Activated CD4-positive, alpha-beta T cell treated with anti-CD3 and anti-CD28 coated beads, Interleukin-2, amount 50 U/mL, for 4 hours (primary cell): ENCODE measurements at places on chromosomes 6 and 20.

DNA sequence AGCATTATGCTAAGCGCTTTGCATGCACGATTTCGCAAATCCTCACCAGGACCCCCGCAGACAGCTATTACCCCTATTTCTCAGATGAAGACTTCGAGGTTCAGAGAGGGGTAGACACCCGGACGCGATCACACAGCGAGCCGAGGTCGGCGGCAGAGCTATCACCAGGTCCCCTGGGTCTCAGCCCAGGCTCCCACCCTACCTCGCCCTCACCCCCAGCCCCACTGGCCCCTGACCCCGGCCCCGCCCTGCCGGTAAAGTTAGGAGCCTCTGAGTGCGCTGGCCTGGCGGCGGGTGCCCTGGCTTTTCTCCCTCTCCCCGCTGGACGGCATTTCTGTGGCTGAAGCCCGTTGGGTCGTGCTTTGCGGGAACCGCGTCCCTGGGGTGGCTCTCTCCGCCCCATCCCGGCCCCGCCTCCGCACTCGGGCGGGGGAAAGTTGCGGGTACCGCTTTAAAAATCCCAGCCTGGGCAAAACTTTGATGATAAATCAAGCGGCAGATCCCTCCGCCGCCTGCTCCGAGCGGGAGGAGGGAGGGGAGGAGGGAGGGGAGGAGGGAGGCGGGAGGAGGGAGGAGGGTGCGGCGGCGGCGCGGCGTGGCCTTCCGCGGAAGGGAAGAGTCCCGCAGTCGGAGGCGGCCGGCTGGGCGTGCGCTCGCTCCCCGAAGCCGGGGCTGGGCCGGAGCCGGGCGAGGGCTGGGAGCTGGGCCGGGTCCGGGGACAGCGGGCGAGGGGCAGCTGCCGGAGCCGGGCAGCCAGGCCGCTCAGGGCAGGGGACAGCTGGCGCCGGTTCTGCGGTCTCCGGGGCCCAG, at the start of gene VSTM2L:
TSS of gene VSTM2L (plus strand) at position 624 of the 810 bp plus-strand sequence. CDS start 224 bp downstream, outside the sequence.
- no peak for DNase-seq

GRCh38 chr6:103925317-103925716, 934.4 kb downstream of the HACE1 start:
- no peak for DNase-seq

DNA sequence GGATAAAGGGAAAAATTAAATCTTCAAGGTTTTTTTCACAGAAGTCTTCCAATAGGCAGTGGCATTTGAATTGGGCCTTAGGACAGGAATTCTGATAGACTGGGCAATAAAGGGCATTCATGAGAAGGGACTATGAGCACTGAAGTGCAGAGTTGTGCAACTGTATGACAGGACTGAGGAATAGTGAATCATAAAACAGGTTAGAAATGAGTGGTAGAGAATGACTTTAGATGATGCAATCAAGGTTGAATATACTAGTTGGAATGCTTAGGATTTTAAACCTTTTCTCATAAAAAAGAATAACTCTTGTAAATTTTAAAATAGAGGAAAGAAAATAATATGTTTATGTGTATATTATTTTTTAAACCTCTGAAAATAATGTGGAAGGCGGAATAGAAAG, 944.7 kb downstream of the PHF3 start:
- DNase-seq, result no peak

GRCh38 chr6:5365436-5366195, 104.3 kb downstream of the FARS2 start:
- no peak for DNase-seq

GRCh38 chr6:164579035-164579434, 730.4 kb downstream of the C6orf118 start:
- DNase-seq, result no peak

GRCh38 chr20:10137533-10137932, 81.1 kb upstream of the SNAP25 start:
- no peak for DNase-seq

GRCh38 chr6:14277405-14277930, 159.9 kb downstream of the CD83 start:
- no peak for DNase-seq

GRCh38 chr6:170162775-170163404, 128.0 kb downstream of the DLL1 start:
- DNase-seq, result no peak

GRCh38 chr6:38671885-38672467, 31.0 kb downstream of the GLO1 start:
- no peak for DNase-seq

GRCh38 chr20:24321973-24322372, 147.5 kb upstream of the SYNDIG1 start:
- DNase-seq, result no peak

GRCh38 chr20:56565511-56565910, 32.5 kb downstream of the FAM209B start:
- no peak for DNase-seq

DNA sequence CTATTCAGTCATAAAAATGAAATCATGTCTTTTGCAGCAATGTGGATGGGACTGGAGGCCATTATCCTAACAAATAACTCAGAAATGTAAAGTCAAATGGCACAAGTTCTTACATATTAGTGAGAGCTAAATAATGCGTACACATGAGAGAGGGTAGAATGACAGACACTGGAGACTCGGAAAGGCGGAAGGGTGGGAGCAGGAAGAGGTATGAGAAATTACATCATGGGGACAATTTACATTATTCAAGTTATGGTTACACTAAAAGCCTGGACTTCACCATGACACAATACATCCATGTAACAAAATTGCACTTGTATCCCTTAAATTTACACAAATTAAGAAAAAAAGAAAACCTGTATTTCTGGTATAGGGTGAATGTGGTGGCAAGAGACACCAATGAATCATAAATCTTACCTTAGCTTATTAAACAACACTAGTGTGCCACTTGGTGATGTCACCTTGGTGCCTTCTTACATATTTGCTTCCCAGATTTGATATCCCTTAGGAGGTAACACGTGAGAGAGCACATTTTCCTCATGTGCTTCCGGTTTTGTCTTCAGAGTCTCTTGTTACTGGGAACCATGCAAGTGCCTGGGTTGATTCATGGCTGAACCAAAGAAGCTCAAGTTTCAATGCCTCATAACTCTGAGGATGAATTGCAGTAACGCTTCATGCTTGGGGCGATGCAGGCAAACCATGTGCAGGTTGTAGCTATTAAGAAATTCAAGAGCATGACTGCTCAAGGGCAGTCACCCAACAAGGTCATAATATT, 84.6 kb downstream of the DCDC2 start:
- DNase-seq, result no peak

GRCh38 chr20:60246751-60247150, 288.5 kb downstream of the CDH26 start:
- DNase-seq, result no peak

DNA sequence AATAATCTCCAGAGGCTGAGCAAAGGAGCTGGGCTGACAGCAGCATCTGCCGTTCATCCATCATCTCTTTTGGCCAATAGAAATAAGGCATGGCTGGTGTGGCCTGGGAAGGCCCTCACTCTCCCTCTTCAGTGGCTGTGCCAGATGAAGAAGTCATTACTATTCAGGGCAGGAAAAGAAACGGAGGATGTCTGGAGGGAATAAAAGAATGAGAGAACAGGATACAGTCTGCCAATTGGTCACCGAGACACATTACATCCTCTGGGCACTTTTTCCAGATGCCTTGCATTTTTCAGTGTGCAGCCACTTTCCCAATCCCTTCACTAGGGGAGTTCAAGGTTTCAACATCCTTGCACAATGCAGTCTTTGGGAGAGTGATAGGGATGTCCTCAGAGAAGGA, 32.2 kb upstream of the VGLL2 start:
- no peak for DNase-seq

DNA sequence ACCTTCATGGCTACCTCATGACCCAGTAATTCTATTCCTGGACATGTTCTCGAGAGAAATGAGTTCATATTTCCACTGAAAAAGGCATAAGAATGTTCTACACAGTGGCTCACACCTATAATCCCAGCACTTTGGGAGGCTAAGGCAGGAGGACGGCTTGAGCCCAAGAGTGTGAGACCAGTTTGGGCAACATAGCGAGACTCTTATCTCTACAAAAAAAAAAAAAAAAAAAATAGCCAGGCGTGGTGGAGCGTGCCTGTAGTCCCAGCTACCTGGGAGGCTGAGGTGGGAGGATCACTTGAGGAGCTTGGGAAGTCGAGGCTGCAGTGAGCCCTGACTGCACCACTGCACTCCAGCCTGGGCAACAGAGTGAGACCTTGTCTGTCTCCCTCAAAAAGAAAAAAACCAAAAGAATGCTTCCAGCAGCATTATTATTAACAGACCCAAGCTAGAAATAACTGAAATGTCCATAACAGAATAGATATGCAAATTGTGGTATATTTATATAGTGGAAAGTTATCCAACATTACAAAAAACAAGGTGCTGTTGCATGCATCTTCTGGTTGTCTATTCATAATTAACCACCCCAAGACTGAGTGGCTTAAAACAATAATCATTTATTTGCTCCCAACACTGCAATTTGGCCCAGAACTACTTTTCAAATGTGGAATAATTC, 9.4 kb upstream of the RAB44 start:
- DNase-seq, result no peak

DNA sequence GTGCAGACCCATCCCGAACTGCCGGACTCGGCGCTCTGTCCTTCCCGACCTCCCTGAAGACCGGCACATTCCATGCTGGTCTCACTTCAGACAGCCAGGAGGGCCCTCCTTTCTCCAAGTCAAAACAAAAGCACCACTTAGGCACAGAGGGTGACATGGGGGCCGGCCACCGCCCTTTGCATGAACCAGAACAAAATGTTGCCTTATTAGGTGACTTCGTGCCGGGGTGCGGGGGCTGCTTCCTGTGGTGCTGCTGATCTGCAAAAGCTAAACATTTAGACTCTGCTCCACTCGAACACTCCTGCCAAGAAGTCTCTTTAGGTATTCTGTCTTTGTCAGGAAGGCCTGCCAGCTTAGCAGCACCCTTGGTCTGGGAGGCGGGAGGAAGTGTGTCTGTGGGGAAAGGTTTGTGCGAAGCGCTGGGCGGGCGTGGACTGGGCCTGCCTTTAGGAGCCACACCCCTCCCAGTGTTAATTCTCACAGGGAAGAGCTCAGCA, 133.8 kb downstream of the SMOC2 start:
- DNase-seq, result no peak
